NCI-H345 (cell line): ENCODE measurements at places on chromosomes 5 and 9.

GRCh38 chr5:137666461-137666850, 69.4 kb downstream of the KLHL3 start:
- no peak for DNase-seq

GRCh38 chr5:30156156-30156555, 1037.3 kb upstream of the CDH6 start:
- no peak for DNase-seq

GRCh38 chr9:137082925-137083290, 3.9 kb upstream of the MAN1B1 start:
- no peak for DNase-seq

- no peak for DNase-seq
Observed at GRCh38 chr9:19116107-19116790, 11.0 kb downstream of the PLIN2 start.

DNA sequence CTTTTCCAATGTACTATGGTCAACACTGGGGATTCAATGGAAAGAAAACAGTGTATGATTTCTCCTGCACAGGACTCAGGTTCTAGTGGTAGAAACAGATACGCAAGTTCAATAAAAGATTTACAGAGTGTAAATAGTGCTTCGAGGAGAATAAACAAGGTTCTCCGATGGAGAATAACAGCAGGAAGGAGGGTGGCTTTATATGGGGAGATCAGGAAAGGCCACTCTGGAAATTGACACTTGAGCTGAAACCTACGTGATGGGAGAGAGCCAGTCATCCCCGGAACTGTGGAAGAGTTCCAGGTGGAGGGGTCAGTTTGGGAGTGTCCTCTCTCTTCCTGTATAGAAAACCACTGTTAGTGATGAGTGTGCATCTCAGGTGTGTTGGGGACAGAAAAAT, 65.9 kb downstream of the GARNL3 start:
- DNase-seq: no peak

DNA sequence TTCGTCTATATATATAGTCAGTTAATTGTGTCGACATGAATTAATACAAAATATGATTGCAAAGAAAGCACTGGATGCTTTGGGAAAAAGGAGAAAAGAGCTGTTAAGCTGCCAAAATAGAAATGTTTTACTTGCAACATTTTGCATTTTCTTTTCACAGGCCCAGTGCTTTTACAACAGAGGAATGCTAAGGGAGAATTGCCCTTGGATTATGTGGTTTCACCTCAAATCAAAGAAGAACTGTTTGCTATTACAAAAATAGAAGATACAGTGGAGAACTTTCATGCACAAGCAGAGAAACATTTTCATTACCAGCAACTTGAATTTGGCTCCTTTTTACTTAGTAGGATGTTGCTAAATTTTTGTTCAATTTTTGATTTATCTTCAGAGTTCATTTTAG, 76.2 kb downstream of the SLF1 start:
- no peak for DNase-seq

- DNase-seq: no peak
Observed at GRCh38 chr9:93508207-93508606, 54.8 kb upstream of the FAM120AOS start.

DNA sequence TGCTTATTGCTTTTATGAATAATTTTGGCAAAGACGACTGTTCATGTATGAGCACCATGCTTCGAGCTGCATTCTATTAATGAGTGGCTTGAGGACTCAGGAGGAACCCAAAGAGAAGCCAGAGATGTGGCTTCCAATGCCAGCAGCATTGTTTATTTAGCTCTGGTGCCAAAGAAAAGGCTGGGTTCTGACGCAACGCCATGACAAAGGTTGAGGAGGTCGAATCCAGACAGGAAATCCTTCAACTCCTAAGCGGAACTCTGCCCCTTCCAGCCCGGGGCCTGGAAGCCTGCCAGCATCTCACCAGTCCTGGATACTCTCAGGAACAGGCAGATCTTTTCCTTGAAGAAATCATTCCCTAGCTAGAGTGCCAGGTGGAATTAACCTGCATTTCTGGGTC, 104.4 kb downstream of the ARHGAP26 start:
- no peak for DNase-seq

GRCh38 chr9:108654566-108654965, 201.2 kb downstream of the ACTL7B start:
- no peak for DNase-seq
